Upper lobe of left lung (tissue), 6 donors: ENCODE measurements at places on chromosomes 4 and X.
A peak's percentile ranks its signal among the peaks of the same experiment; 100 is the strongest.

DNA sequence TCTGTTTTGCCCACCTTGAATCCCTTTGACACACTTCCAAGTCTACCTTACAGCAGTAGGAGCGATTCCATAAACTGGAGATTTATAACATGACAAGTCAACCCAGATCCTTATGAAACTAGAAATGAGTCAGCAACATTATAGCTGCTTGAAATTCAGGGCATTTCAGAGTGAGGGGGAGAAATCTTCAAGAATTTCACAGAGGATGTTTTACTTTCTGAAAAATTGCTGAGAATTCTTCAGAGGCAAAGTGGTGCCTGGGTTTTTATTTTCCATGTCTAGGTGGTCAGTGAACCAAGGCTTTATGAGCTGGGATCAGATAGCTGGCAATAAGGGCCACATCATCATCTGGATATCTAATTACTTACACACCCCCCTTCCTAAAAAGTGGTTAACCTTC lies 119.8 kb downstream of the PPARGC1A start:
- no peak for DNase-seq

DNA sequence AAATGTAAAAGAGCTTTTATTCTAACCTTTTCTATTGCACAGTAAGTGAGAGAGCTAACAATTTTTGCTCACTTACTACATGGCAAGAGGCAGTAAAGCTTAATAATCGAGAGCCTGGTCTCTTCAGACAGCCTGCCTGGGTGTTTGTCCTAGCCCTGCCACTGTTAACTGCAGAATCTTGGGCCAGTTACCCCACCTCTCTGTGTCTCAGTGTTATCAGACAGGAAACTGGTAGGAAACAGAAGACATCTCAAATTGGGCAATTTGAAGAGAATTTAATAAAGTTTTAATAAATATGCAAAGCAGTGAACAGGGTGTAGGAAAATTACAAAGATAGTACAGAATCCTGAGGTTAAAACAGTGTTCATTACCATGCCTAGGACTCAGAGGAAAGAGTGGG lies 13.4 kb downstream of the STAP1 start:
- DNase-seq, result no peak

DNA sequence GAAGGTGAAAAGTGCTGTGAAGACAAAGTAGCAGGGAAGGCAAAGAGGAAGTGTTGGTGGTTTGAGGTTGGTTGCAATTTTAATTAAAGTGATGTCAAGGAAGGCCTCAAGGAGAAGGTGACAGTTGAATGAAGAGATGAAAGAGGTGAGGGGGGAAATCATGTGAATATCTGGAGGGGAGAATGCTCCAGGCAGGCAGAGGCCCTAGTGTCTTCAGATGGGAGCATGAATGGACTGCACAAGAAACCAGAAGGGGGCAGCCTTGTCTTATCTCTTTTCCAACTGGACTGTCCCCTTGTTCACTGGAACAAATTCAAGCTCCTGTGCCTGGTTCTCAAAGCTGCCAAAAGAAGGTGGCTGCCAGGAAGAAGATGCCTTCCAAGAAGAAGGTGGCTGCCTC lies 68.4 kb downstream of the MAOB start:
- DNase-seq, result no peak

DNA sequence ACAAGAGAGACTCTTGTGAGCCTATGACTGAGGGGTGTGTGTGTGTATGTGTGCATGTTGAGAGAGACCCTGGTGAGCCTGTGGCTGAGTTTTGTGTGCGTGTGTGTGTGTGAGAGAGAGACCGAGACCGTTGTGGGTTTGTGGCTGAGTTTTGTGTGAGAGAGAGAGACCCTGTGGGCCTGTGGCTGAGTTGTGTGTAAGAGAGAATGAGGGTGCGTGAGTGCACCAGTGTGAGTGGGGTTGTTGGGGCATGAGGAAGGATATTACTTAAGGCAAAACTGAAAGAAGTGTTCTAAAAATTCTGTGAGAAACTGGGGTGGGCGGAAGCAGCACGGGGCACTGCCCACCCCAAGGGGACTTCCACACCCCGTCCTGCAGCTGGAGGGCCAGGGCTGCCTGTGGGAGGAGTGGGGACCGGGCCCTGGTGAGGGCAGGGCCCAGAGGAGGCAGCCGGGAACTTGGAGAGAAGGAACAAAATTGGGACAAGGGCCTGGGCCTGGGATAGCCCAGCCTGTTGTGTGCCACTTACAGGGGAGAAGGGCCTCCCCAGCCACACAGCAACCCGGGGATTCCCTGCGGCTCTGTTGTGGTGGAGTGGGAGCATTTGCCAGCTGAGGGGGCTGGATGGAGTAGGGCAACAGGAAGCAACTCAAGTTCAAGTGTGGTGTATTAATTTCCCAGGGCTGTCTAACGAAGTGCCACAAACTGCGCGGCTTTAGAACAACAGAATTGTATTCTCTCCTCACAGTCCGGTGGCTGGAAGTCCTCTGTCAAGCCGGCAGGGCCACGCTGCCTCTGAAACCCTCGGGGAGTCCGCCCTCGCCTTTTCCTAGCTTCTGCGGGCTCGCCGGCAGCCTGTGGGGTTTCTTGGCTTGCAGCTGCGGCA lies 22.1 kb downstream of the TMEM131L start:
- peak; percentile 67 for DNase-seq

DNA sequence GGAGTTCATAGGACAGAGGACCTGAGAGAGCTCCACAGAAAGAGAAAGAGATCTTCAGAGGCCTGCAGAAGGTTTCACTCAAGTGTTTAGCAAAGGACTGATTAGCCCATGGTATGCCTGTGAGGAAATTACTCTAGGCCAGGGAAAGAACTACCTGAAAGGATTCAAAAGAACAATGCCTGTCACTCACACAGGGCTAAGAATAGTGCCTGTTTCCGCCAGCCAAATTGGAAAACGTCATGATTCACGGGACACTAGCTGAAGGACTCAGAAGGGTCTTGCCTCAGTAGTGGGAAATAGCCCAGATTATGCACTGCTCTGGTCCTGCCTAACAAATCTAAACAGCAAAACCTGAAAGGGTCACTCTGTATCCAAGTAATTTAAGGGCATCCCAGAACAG lies 21.1 kb downstream of the SYTL4 start:
- no peak for DNase-seq

GRCh38 chrX:71650333-71650969 lies 16.9 kb upstream of the LOC101059915 start:
- DNase-seq, result no peak
